ENCODE measurements at places on chromosomes 5 and 9. TPM values are rescaled to one million over a fixed set of nuclear protein-coding genes. Genes with fewer than 3 reads are reported as not detected.
A peak's percentile ranks its signal among the peaks of the same experiment; 100 is the strongest.

DNA sequence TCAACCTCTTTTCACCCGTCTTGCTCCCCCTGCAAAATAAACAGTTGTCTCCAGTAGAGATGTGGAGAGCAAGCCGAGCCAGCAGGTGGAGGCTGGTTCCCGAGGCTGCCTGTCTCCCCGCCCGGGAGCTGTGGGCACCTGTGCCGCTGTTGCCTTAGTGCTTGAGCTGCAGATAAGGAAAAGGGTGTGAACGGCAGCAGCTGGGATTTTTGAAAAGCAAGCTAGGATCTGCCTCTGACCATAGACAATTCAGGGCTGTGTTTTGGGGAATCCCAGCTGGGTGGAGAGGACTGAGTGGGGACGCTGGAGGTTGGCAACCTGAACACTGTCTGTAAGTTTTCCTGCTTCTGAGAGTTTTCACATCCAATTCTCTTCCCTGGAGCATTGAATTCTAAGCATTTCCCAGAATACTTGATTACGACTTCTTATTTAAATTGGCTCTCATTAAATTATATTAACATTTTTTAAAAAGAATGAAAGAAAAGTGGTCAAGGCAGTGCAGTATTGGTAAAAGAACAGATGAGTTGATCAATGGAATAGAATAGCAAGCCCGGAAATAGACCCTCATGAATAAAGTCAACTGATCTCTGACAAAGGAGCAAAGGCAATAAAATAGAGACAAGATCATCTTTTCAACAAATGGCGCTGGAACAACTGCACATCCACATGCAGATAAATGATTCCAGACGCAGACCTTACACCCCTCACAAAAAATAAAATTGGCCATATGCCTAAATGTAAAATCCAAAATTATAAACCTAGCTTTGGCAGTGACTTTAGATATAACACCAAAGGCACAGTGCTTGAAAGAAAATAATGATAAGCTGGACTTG lies 9.7 kb downstream of the WNK2 start:
- DNase-seq = no peak

DNA sequence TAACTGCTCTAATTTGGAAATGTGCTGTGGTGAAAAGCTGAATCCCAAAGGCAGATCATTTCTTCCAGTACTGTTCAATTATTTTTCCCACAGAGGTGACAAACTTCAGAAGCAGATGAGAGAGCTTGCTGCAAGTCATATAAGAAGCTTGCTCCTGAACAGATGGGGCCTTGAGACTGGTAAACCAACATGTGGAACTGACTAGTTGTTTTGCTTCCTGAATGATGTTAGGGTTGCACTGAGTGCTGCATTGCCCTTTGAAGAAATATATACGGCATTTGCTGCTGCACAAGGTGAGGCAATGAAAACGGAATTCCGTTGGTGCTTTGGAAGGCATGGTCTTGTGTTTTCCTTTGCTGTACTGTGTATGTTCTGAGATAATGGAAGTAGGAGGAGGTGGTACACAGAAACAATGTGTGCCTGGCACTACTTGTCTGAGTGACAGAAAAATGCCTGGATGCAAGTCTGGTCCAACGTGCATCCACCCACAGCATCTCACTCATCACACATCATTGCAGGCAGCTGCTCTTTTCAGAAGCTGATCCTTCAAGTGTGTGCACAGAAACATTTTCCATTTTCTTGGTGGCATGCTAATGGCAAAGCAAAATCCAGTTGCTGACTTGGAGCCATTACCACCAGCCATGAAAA lies 76.9 kb downstream of the ANKH start:
- DNase-seq = no peak

- DNase-seq = peak; percentile 83
Measured at GRCh38 chr9:133534346-133535291, at the start of gene ADAMTSL2. Gene ADAMTSL2, plus strand, starts transcription at chr9:133534704. Its CDS starts 2,009 bp downstream, at chr9:133536713.

The NUTM2G gene
- not detected for total RNA-seq

DNA sequence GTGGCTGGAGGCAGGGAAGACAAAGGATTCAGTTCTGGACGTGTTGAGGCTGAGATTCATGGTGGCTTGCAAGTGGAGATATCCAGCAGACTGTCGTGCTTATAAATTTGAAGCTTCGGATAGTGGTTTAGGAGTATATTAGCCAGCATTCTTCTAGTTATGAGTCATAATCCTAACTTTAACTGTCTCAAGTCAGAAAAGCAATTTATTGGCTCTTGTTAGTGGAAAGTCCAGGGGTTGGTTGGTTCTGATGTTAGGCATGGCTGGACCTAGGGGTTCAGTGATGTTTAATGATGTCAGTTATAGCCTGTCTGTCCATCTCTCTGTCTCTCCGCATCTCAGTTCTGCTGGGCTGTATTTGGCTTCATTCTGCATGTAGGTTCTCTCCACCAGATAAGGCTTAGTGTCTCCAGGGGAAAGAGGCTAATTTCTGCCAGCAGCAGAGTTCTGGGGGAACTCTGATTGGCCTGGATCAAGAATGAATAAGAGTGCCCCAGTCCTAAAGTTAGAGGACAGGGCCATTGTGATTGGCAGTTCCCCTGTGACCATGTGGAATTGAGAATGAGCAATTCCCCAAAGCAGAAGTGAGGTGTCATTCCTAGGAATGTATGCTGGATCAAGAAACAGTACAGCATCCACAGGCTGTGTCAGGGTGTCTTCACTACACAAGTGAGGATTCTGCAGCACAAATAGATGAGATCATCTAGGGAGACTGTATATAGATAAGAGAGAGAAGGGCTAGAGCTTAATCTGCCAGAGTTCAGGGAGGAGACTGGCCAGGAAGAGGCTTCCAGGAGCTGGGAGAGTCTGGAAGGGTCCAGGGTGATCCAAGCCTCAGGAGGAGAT lies 72.9 kb upstream of the SHB start:
- no peak for DNase-seq

DNA sequence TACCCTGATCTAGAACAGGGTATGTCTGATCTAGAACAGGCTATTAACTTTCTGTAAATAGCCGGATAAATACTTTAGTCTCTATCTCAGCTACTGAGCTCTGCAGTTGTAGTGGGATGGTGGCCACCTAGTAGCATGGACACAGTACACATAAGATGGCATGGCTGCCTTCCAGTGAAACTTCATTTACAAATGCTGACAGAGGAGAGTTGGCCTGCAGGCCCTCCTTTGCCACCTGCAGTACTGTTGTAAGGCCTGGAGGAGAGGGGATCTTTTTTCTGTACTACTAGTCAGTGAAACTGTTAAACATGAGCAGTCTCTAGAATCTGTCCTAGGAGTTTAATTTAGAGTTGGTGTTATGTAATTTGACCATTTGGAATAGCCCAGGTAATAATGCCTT lies 86.0 kb downstream of the TRIO start:
- DNase-seq = no peak

GRCh38 chr5:7218141-7218540 lies 177.8 kb upstream of the ADCY2 start:
- DNase-seq = no peak

The SEMA5A gene
- 29.5 TPM for total RNA-seq

DNA sequence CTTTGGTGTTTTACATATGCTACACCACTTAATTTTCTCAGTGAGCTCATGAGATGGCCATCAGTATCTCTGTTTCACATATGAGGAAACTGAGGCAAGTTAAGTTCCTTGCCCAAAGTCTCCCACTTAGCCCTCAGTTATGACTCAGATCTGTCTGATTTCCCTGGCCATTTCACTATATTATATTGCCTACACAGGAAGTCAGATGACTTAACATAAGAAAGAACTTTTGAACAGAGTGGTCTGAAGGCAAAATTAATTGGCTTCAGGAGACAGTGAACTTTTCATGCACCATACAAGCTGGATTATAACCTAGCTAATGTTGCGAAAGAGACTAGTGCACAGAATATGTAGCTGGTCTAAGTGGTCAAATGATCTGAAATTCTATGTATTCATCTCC lies 221.6 kb downstream of the NFIB start:
- no peak for DNase-seq

- DNase-seq = no peak
Measured at GRCh38 chr5:26700759-26701384, 337.5 kb downstream of the CDH9 start.

GRCh38 chr9:77588271-77588937 lies 59.7 kb downstream of the GNA14 start:
- DNase-seq = no peak

GRCh38 chr5:4643190-4643589 lies 496.9 kb upstream of the ADAMTS16 start:
- DNase-seq = no peak

DNA sequence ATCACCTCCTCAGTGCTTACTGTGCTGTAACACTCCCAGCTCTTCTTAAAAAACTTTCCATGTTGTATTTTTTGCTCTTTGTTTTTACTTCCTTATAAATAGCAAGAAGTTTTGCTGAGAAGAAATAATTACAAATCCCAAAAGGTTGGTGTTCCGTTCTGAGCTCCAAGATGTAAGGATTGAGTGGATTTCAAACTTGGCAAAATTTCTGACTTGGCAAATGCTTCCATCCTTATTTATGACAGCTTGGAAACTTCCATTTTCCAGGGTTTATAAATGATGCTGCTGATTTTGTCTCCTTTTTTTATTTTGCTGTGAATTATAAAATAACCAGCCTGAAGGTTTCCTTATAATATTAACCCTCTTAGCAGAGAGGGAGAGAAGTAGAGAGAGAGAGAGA lies 151.9 kb downstream of the NTRK2 start:
- DNase-seq = no peak

GRCh38 chr5:96909003-96909402 lies 26.9 kb upstream of the LNPEP start:
- DNase-seq = no peak

DNA sequence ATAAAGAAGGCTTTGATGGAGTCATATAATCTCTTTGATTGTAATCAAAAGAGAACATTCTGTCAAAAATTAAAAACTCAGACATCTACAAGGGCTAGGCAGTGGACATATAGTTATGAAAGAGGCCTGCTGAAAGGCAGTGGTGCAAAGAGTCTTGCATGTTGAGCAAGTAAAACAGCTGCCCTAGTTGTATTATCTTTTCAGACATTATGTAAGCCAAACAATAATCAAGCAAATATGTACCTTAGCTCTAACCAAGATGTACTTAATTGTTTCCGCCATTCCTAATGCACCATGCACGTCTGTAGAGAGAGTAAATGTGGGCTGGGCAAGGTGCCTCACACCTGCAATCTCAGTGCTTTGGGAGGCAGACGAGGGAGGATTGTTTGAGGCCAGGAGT lies 14.3 kb downstream of the GAPT start:
- DNase-seq = no peak

The TNFSF8 gene
- total RNA-seq = 2.1 TPM

The CYFIP2 gene
- 48.7 TPM for total RNA-seq

GRCh38 chr9:38305582-38305981 lies 86.9 kb upstream of the ALDH1B1 start:
- no peak for DNase-seq

The ZNF354C gene
- 6.3 TPM for total RNA-seq

The ZNF189 gene
- total RNA-seq = 15.7 TPM

- DNase-seq = peak; percentile 72
Measured at GRCh38 chr5:157390551-157391297, 69.3 kb upstream of the NIPAL4 start.

The DNAH5 gene
- 9.8 TPM for total RNA-seq

DNA sequence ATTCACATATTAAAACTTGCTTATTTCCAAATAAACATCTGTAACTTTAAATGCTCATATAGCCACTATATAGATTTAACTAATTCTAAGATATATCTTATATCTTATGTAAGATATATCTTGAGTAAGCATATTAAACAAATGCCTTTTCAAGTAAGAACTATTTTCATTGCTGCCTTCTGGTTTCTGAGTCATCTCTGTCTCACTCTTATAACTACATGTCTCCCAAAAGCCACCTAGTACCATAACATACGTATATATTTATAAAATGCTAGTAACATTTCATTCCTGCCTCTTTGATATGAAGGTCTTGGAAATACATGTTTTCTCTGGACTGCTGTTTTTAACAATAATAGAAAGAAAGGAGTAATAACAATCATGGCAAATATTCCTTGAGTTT lies 429.5 kb downstream of the DTWD2 start:
- DNase-seq = no peak

The PTGES gene
- total RNA-seq = 9.8 TPM

- DNase-seq = no peak
Measured at GRCh38 chr5:17448877-17449276, 49.2 kb upstream of the TAF11L2 start.

GRCh38 chr5:72572236-72572765 lies 65.1 kb upstream of the ZNF366 start:
- no peak for DNase-seq

DNA sequence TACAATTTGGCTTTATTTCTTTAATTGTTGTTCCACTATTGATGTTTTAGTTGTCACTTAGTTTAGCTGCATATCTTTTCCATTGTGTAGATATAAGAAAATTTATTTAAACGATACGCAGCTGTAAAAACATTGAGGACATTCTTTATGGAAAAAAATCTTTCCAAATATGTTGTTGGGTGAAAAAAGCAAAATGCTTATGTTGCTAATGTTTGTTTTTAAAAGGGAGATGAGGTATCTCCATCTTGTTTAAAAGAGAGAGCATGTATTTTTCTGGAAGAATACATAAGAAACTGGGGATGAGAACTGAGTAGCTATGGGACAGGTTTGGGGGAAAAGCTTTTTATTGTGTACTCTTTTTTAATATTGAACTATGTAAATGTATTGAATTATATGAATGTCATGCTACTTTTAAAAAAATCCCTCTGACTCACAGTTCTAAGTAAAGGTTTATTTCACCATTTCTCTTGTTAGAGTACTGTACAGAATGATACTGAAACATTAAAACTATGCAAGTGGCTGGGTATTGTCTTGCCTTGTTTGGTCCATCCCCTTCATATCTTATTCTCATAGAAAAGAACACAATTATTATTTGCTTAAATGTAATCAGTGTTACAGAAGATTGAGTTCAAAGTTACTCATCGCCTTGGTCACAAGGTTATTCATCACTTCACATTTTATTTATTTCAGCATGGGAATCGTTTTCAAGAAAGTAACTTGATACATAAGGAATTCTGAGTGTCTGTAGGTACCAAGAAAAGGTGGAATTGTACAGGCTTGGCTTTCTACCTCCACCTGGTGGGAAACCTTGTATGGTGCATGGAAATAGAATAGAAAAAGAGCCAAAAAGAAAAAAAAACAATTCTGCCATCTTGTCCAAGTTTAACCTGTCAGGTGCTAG lies 85.8 kb downstream of the RIC1 start:
- no peak for DNase-seq

The SLC25A48 gene
- 0.64 TPM for total RNA-seq

- no peak for DNase-seq
Measured at GRCh38 chr5:41406424-41406823, 104.0 kb downstream of the PLCXD3 start.

The ZNF608 gene
- total RNA-seq = 24.0 TPM

The MIGA2 gene
- total RNA-seq = 28.6 TPM

DNA sequence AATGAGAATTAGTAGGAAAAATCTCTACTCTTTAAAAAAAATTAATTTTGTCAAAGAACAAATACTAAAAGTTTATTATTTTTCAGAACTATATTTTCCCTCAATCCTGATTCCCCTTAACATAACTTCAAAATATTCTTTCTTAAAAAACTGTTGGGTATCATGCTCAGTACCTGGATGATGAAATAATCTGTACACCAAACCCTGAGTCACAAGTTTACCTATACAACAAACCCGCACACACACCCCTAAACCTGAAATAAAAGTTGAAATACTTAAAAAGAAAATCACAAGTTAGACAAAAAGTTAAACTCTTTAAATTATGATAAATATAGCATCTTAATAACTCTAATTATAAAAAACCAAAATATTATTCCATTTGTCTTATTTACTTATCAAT lies 812.3 kb downstream of the MAT2B start:
- DNase-seq = no peak

GRCh38 chr5:167716126-167716775 lies 575.2 kb upstream of the WWC1 start:
- DNase-seq = no peak

The TOR2A gene
- 19.5 TPM for total RNA-seq

- DNase-seq = no peak
Measured at GRCh38 chr5:168925160-168925559, 346.0 kb upstream of the PANK3 start.
